ENCODE measurements at places on chromosomes 6 and 20.

DNA sequence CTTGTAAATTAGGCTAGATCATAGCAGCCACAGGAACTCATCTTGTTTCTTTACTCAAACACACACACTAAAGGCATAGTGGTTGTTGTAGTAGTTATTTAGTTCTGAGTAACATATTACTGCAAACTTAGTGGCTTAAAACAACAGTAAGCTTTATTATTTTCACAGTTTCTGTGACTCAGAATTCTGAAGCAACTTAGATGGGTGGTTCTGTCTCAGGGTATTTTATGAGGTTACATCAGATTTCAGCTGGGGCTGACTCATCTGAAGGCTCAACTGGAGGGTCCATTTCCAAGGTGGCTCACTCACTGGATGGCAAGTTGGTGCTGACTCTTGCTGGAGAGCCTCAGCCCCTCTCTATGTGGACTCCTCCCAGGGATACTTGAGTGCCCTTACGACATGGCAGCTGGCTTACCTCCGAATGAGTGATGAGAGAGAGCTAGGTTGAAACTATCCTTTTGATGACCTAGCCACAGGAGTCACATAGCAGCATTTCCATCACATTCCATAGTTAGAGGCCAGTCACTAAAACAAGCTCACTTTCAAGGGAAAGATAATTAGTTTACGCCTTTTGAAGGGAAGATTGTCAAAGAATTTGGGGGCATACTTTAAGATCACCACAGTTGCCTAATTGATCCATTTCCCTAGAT is 136.5 kb upstream of the PRND start:
- no peak for DNase-seq

GRCh38 chr20:36396340-36396739 is 90.2 kb downstream of the DLGAP4 start:
- no peak for DNase-seq

GRCh38 chr6:24117021-24117420 is 9.0 kb upstream of the NRSN1 start:
- no peak for DNase-seq

- no peak for DNase-seq
Observed at GRCh38 chr20:44389871-44390270, 34.4 kb downstream of the HNF4A start.

DNA sequence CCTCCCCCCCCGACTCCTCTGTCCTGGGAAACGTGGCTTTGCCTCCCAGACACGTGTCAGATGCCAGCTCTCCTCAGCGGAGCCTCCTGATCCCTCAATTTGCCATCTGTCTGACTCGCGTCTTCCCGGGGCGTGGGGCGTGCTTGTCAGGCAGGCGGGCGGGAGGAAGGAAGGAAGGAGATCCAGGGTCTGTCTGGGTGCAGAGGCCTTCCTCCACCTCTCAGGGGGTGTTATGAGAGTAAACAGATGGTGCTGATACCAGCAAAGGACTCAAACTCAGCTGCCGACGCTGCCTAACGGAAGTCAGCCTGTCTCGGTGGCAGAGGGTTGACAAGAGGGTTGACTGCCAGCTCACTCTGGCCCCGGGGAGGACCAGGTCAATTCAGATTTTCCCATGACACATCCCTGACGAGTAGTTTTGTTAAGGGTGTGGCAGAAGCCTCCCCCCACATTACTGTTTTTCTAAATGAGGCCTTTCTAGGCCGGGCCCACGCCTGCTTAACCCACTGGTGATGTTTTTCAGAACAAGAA is 17.0 kb downstream of the UQCC2 start:
- DNase-seq: peak; percentile 91

DNA sequence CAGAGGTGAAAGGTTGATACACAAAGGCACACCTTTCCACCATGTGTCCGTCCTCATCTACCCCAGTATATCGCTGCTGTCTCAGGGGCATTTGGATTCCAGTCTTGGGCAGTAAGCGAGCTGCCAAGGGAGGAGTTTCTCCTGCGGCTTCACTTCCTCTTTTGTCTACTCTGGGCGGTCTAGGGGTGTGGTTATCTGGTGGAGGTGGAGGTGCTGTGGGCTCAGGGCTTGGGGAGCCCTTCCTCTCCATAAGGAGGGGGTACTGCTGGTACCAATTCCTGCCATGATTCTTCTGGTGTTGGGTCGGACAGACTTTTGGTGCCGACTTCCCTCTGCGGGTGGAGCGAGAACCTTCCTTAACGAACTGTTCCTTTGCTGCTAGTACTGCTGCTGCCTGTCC is 31.9 kb upstream of the FABP7 start:
- DNase-seq: no peak

DNA sequence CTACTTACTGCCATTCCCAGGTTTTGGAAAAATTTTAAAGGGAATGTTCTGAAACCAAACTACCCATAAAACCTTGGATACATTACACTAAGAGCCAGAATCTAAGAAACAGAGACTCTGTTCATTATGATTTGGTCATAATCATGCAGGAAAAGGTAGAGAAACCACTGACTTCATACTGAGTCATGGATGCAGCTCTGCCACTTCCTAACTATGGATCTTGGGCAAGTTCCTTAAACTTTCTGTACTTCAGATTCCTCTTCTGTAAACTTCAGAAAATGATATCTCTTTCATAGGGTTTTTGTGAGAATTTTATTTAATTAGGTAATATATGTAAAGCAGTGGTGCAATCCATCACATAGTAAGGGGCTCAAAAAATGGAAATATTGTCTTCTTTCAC is 20.0 kb downstream of the PLA2G7 start:
- no peak for DNase-seq

DNA sequence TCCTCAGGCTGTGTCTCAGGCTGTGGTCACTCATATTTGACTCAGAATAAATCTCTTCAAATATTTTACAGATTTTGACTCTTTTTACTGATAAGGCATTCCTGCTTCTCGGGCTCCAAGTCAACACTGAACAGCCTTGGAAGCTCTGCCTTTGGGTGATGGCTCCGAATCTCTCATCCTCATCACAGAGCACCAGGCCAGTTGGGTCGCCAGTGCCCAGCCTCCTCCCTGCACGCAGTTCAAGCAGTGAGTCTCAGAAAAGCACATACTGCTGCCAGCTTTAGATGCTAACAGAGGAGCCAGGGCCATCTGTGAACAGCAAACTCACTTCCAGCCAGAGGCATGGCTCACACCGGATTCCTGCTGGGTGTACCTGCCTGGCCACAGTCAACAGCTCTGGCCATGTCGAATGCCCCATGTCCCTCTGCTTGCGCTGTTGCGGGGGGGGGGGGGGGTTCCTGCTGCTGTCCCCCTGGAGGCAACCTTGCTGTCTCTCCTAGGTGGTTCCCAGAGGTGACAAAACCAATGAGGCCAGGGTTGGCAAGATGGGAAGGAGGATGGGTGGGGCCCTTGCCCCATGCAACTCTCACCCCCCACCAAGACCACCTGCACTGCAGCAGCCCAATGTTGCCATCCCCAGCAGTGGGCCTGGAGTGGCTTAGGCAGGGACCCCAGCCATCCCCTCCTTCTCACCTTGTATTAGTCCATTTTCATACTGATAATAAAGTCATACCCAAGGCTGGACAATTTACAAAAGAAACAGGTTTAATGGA is 248.8 kb downstream of the ERMARD start:
- no peak for DNase-seq

DNA sequence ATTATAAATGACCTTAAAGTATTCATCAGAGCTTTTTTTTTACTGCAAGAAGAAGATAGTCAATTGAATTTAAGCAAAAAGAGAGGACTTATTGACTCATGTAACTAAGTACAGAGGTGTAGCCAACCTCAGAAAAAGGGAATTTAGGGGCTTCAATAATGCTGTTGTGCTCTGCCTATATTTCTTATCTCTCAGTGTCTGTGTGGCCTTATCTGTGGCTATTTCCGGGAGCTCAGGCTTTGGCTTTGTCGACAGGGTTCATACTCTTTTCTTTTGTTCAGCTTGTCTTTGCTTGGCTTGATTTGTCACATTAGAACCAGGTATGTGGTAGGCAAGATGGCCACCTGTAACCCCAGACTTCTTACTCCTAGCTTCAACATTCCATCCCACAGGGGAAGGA is 38.6 kb upstream of the FABP7 start:
- no peak for DNase-seq

DNA sequence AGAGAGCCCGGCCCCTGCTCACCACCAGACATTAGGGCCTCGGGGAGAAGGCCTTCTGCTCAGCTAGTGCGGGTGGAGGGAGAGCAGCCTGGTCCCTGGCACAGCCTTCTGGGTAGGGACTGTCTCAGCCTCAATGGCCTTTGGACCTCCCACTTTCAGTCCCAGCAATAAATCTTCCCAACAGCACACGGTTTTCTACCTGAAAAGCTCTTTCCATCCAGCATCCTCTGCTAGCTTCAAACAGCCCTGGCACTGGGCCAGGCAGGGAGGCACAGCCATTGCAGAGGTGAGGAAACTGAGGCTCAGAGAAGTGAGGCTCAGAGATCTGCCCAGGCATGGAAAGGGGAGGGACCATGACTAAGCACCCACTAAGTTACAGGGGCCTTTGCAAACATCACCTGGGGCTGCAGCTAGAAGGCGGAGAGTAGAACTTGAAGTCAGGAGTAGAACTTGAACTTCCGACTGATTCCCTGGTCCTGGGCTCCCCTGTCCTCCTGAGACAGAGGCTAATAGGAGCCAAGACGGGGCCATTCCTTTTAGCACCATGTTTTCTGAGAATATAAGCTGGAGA is 43.9 kb upstream of the NOL4L start:
- no peak for DNase-seq

GRCh38 chr20:42063141-42063540 is 445.0 kb upstream of the CHD6 start:
- DNase-seq: no peak

DNA sequence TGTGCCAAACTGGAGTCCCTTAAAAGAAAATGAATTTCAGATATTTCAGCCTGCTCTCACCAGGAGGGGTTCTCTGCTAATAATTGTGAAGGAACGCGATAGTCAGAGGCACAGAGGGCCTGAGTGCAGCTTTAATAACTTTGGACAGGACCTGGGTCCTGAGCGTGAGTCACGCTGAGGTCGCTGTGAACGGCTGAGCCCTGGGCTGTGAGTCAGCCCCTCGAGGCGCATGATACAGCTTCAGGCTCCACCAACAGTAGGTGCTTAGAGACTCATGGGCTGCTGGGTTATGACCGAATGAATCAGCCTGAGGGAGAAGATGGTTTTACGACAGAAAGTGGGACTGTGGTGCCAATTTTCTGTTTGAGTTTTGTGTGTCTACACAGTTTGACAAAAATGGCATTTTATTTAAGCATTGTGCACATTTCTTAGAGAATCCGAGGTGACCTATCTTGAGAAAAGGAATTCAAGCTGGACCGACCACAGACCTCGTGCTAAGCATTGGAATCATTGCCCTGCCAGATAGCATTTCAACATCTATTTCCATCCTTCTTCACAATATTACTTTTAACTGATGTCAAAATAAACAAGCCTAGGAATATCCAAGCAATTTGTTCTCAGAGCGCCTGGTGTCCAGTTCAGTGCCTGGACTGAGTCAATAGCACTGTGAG is 183.0 kb downstream of the THBS2 start:
- DNase-seq: no peak

GRCh38 chr20:58580474-58580835 is 65.3 kb upstream of the APCDD1L start:
- DNase-seq: no peak

- no peak for DNase-seq
Observed at GRCh38 chr6:41706876-41707564, 28.4 kb downstream of the TFEB start.

GRCh38 chr6:138157986-138158638 is 3.6 kb upstream of the ARFGEF3 start:
- DNase-seq: no peak

DNA sequence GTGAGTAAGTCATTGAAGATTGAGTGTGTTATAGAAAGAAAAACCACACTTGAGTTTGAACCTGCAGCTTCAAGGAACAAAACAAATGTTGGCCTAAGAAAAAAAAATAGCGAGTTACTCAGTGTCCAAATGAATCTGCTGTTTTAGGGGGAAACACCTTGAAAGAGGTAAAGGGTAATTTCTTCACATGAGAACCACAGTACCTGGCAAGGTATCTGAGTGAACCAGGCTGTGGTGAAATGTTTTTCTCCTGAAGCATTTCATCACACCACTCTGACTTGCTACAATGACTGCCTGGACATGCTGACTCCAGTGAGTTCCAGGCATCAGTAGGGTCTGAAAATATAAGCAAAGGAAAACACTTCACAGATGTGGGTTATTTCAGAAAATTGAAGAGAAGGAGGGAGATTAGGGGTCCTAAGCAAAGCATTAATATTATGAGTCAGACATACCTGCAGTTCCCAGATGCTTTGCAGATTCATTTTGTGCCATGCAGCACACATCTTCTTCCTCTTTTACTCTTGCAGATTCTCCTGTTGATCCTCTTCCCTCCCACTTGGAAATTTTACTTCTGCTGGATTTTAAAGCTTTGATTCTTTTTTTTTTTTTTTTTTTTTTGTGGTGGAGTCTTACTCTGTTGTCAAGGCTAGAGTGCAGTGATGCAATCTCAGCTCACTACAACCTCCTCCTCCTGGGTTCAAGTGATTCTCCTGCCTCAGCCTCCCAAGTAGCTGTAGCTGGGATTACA is 206.2 kb upstream of the SGK1 start:
- DNase-seq: no peak

GRCh38 chr6:145139140-145139850 is 596.0 kb downstream of the EPM2A start:
- DNase-seq: no peak

DNA sequence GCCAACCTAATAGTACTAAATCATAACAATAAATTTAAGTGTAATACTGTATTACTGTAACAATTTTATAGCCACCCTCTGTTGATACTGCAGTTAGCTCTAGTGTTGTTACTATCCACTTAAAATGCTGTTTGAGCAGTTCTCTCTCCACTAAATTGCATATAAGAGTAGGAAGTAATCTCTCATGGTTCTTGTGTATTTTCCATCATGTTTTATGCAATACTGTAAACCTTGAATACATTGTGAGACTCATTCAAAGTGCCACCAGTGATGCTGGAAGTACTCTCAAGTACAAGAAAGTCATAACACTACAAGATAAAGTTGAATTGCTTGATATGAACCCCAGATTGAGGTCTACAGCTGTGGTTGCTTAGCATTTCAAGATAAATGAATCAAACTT is 65.5 kb downstream of the WASF1 start:
- no peak for DNase-seq
